ENCODE measurements at places on chromosomes 13 and 19.

DNA sequence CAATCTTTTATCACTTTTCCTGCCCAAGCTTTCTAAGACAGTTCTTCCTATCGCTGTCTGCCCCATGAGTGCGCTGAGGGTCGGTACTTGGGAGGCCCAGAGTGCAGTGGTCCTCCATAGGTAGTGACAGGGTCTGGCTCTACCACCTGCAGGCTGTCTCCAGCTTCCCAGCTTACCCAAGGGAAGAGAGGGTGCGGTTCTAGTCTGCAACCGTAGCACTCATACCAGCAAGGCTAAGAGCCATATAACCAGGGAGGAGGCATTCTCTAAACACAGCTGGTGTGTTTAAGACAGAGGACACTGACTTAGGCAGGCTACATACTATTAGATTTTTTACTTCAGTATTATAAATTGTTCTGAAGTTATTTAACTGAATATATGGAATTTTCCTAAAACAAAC is 8.2 kb downstream of the PROZ start:
- no peak for DNase-seq

GRCh38 chr19:12244370-12244769 is 50.3 kb downstream of the ZNF44 start:
- DNase-seq: no peak

DNA sequence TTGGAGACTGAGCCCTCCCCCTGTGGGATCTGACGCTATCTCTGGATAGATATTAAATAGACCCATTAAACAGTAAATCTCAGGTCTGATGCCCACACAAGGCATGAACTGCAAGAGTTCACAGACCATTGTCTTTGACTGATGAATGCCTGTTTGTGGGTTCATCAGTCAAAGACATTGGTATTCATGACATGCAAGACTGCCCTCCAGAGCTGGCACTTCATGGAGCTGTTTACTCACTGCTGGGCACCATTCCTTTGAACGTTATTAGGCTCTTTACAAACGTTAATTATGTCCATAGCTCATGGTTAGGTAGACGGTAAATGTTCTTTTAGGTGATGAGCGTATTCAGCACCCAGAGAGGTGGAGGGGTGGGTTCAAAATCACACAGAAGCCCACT is 111.8 kb upstream of the PABPC3 start:
- no peak for DNase-seq

- DNase-seq: no peak
These were observed 707.5 kb downstream of the SLITRK6 start for GRCh38 chr13:85091631-85092234.

DNA sequence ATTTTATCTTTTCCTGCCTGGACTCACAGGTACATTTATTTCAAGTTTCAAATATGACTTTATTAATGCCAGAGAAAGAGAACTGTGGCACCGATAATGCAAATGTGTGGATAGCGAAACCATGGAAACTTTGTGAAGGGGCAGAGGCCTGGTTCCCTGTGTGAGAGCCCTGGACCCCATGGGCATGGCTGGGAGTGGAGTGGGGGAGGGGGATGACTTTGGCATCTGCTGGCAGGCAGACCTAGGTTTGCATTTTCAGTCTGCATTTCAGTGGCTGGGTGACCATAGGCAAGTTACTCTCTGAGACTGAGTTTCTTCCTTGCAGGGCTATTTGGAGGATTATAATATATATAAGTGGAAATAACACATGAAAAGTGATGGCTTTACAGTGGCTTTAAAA is 163.8 kb upstream of the TMTC4 start:
- no peak for DNase-seq

- no peak for DNase-seq
These were observed 29.8 kb downstream of the KL start for GRCh38 chr13:33045851-33046592.

GRCh38 chr19:40235238-40236025 is 8.9 kb upstream of the CCNP start:
- no peak for DNase-seq

DNA sequence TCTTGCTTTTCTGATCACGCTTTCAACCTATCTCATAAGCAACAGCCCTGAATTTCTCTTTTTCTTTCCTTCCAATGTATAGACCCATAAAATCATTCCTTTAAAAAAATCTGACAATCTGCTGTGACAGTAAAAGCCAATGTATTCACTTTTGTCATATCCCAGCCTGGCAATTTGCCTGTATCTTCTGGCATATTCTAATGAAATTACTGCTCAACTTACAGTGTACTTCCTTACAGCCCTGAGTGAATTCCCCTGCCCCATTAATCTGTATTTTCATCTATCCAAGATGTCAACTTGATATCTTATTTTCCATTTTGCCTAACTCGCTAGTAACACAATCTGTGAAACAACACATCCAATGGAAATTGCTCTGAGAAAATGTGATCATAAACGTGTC is 18.0 kb upstream of the SERP2 start:
- no peak for DNase-seq

DNA sequence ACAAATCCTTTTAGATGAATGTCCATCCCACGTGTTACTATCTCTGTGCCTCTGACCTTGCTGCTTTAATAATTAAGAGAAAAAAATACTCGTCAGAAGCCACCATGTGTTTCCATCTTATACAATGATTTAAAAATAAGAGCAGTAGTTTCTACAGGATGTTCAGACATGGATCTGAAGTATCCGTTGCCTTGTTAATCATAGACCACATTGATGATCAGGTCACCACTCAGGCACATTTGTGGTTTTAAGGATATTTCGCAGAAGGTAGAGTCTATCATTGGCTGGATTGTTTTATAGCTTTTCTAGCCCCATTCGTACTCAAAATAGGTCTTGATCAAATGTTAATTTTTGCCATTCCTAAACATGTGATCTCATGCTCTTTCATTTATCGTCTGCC is 710.0 kb upstream of the ARGLU1 start:
- DNase-seq: no peak

DNA sequence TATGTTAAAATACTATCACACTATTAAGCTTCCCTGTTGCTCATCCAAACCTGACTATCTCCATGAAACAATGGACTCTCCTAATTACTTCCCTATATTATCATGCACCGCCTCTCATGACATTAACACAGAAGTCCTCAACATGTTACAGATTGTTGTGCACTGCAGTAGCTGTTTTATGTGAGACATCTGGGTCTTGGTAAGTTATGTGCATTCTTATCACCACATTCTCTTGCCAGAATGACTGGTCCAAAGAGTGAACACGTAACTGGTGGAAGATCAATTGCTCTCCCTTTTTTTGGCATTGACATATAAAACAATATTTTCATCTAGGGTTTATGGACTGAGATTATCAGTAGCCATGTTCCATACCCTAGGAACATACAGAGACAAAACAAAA is 59.4 kb downstream of the POSTN start:
- DNase-seq: no peak

DNA sequence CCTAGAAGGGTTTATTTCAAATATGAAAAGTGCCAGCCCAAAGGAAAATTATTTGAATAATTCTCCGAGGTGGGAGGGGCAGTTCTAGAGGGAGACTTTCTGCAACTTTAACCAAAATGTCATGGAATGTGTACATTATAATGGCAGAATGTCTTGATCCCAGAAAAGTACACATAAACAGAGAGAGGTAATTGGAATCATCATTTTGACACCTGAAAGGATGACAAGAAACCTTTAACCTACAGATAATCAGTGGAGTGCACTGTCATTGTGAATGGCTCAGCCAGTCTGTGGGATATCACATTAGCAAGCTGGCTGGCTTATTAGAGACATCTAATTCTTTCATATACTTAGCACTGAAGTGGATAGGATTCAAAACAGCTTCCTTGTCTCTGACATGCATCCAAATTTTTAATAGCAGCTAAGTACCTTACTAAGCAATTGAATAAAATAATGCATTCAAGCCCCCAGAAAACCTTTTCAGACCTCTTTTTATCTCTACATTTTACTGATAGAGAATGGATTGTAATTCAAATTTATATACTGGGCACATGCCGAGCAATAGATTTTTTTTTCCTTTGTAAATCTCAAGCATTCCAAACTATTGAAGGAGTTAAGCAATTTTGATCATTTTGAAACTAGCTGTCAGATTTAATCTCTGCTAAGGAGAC is 468.6 kb downstream of the COG6 start:
- no peak for DNase-seq

- DNase-seq: peak; percentile 49
These were observed 21.1 kb downstream of the PRR36 start for GRCh38 chr19:7852851-7853769.

DNA sequence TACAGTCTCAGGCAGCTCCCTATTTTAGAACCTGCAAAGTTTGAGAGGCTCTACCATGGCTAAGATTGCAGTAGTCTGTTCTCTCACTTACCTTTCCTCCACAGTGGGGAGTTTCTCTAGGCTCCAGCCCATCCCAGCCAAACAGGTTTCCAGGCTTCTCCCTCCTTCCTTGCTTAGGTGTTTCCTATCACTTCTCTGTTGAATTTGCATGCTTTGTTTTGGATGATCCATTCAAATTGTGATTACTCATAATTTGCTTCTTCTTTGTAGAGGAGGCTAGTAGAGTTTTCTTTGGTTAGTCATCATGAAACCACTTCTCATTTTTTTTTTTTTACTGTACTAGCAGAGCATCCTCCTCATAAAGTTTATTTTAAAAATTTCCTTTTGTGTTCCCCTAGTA is 1242.2 kb upstream of the MIR17HG start:
- no peak for DNase-seq

DNA sequence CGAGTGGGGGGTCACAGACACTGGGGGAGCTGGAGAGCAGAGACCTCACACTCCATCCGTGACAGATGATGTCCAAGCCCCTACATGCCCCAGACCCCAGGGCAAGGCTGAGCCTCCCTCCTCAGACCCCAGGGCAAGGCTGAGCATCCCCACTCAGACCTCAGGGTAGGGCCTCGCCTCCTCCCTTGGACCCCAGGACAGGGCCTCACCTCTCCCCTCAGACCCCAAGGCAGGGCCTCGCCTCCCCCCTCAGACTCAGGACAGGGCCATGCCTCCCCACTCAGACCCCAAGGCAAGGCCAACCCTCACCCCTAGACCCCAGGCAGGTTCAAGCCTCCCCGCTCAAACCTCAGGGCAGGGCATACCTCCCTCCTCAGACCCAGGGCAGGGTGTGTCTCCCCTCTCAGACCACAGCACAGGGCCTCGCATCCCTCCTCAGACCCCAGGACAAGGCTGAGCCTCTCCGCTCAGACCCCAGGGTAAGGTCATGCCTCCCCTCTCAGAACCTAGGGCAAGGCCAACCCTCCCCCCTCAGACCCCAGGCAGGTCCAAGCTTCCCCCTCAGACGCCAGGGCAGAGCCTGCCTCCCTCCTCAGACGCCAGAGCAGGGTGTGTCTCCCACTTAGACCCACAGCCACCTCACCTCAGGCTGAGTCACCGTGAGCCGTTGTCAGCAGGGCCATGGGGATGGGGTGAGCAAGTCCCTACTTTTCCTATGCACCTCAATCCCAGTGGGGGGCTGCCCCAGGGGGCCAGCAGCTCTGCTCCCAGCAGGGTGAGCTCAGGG is 1.7 kb upstream of the S1PR4 start:
- peak; percentile 88 for DNase-seq

DNA sequence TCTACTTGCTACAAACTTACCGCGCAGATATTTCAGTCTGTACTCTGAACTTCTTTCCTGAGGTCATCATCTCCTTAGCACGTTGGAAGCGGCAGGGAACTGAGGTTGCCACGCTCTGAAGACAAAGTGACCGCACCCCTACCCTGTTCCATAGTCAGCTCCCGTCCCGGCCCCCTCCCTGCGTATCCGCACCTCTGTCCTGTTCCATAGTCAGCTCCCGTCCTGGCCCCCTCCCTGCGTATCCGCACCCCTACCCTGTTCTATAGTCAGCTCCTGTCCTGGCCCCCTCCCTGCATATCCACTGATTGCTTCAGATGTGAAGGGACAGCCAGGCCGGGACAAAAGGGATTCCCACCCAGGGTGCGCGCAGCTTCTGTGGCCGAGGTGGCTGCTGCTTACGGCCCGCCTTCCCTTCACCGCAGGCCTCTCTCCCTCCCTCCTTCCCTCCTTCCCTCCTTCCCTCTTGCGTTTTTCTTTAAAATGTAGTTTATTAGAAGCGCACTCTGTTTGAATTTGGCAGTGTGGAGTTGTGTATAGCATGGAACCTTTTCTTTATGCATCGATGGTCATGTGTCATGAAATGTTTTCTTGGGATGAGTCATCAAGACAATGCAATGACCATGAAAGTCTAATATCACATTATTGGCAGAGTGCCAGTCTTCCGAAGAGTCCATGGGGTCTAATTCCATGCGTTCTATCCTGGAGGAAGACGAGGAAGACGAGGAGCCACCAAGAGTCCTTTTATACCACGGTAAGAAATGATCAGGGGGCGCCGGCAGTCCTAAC is 21.9 kb upstream of the NDUFS7 start:
- no peak for DNase-seq

Data from CD8-positive, alpha-beta memory T cell (primary cell).